ENCODE measurements at places on chromosomes 1 and 21.

GRCh38 chr1:10217748-10218441, 7.5 kb downstream of the KIF1B start:
- DNase-seq: no peak

DNA sequence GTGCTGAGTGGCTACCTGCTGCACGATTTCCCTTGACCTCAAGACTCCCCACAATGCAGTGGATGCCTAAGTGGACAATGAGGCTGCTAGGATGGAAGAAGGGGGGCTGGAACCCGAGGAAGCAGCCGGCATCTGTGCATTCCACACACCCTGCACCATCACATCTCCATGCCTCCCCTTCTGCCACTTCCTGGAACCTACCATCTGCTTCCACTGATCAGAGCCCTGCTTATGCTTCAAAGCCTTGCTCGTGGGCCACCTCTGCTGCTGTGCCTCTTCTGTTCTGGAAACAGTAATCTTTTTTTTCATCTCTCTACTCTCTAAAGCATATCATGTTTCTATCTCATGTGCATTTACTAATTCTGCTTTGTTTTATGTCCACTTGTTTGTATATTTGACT, 66.2 kb upstream of the WDR26 start:
- no peak for DNase-seq

DNA sequence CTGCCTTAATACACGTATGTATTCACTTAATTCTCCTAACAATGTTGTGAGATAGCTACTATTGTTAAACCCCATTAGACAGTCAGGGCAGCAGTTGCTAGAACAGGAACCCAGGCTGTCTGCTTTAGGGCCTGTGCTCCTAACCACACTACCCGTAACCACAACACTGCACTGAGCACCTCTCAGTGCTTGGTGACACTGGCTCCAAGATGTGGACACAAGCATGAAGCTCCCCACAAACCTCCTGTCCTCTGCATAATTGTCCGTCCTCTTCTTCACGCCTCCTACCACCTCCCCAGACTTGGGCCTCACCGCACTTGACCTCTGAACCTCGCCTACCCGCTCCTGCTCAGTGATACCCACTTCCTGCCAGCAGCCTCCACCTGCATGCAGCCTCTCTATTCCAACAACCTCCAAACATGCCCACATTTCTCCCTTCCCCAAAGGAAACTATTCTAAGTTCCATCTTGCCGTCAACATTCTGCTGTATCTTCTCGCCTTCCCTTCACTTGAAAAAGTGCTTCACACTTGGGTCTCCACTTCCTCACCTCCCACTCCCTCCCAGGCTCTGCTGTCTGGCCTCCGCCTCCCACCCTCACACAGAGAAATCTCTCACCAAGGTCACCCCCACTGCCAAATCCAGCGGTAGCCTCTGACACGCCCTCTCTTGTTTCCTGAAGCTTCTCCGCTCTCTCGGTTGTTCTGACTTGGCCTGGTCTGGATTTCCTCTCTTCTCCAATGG, 14.6 kb upstream of the AHDC1 start:
- peak; percentile 67 for DNase-seq

- peak; percentile 10 for DNase-seq
Observed at GRCh38 chr1:156291226-156292061, 4.0 kb downstream of the GLMP start.

- no peak for DNase-seq
Observed at GRCh38 chr1:17929224-17929623, 174.1 kb downstream of the ACTL8 start.

GRCh38 chr1:116878804-116879477, 30.8 kb upstream of the PTGFRN start:
- peak; percentile 19 for DNase-seq

GRCh38 chr1:61973100-61973837, 221.4 kb upstream of the L1TD1 start:
- no peak for DNase-seq

- DNase-seq: no peak
Observed at GRCh38 chr1:198932351-198932991, 293.6 kb downstream of the PTPRC start.

DNA sequence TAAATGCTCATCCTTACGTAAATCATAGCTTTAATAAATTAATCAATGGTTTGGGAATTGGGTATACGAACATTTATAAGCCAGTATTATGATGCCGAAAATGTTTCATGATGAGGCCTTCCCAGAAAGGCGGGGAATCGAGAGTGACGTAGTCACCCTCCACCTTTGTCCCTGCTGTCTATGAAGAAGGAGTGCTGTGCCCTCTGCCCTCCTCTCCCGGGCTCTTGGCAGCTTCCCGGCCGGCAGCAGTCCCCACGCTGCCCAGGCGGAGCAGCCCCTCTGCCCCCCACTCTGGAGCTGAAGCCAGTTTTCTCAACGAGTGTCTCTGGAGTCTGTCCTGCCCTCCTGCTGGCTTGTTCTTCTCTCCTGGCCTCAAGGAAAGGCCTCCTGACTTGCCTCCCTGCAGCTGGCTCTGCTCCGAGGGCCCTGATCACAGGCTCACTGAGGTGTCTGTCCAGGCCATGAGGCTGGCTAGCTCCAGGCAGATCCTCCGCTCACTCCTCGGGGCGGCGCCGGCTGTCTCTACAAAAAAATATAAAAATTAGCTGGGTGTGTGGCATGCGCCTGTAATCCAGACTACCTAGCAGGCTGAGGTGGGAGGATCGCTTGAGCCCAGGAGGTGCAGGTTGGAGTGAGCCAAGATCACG, 150.7 kb upstream of the COL6A1 start:
- no peak for DNase-seq

- DNase-seq: no peak
Observed at GRCh38 chr1:46281021-46281420, 22.4 kb downstream of the LRRC41 start.

- no peak for DNase-seq
Observed at GRCh38 chr1:54610601-54611580, 12.4 kb downstream of the FAM151A start.

DNA sequence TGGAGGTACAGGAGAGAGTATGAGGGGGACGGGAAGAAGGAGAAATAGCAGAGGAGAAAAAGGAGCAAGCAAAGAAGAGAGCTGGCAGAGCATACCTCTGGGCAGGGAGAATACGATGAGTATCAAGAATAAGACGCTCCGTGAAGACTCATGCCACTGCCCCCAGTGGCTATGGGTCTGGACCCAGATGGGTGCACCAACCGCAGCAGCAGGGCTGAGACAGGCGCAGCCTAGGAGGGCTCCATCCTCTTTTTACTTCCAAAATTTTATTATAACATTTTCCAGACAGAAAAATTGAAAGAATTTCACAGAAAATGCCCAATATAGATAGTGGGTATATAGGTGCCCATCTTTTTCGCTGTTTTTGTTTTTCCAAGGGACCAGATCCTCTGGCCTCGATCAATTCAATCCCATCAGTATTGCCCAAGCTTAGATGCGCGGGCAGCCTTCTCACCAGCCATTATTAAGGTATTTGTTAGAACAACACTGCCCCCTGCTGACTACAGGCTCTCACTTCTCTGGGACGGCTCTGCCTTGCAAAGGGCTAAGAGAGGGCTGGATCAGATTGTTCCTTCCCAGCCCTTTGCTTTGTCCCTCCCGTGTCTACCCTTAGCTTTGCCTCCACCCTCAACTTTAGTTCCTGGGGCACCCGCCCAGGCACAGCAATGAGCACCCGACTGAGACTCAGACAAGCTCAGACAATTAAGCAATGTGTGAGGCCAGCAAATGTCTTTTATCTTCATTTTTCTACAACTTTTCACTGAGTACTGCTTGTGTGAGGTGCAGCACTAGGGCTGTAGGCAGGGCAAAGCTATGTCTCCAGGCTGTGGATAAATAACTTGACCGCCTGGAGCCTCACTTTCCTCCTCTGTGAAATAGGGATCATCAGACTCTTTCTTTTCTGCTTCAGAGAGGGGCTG, 17.5 kb upstream of the CAMK1G start:
- peak; percentile 77 for DNase-seq

DNA sequence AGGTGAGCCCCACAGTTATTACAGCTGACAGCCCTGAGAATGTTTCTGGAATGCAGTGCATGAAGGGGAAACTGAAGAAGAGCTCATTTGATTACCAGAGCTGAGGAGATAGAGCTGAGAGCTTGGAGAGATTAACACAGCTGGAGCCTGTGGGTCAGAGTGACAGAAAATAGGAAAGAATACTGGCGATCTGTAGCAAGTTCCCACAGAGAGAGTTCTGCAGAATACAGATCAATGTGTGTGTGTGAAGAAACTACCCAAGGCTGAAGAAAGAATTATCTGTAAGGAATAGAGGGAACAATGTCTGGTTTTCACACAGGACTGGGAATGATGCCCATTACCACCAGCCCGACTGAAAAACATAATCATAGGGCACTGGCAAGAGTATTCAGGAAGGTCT, 103.6 kb upstream of the SNX7 start:
- DNase-seq: no peak

DNA sequence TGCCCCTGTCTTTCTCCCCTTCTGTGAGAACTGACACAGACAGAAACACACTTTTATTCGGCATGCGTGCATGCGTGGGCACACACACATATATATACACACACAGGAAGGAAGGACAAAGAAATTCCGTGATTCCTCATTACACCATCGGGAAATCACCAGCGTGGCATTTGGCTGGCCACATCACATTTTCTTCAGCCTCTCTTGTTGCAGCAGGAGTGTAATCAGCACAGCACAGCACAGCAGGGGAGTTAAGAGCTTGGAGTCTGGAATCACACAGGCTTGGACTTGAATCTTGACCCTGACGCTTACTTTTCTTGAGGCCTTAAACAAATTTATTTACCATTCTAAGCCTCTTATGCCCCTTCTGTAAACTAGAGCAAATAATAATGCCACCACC, 45.3 kb upstream of the EPHA8 start:
- no peak for DNase-seq
